Glutamatergic neuron (in vitro differentiated cells): ENCODE measurements at places on chromosomes 16 and 17. TPM values are rescaled to one million over a fixed set of nuclear protein-coding genes. Genes with fewer than 3 reads are reported as not detected.

GRCh38 chr17:1608676-1609075 is 20.0 kb downstream of the SLC43A2 start:
- H3K27ac ChIP-seq = no peak overlapping the region
- no peak overlapping the region for H3K4me3 ChIP-seq
- no peaks in the 10 kb centered on the region for H3K36me3 ChIP-seq
- no peak for DNase-seq
- H3K27me3 ChIP-seq = peaks cover 1% of the 10 kb centered on the region

GRCh38 chr17:14715561-14715960 is 414.7 kb downstream of the HS3ST3B1 start:
- H3K4me3 ChIP-seq = no peak overlapping the region
- H3K27me3 ChIP-seq = peaks cover 2% of the 10 kb centered on the region
- H3K4me1 ChIP-seq = no peaks in the 10 kb centered on the region
- DNase-seq = no peak
- no peak overlapping the region for H3K27ac ChIP-seq

DNA sequence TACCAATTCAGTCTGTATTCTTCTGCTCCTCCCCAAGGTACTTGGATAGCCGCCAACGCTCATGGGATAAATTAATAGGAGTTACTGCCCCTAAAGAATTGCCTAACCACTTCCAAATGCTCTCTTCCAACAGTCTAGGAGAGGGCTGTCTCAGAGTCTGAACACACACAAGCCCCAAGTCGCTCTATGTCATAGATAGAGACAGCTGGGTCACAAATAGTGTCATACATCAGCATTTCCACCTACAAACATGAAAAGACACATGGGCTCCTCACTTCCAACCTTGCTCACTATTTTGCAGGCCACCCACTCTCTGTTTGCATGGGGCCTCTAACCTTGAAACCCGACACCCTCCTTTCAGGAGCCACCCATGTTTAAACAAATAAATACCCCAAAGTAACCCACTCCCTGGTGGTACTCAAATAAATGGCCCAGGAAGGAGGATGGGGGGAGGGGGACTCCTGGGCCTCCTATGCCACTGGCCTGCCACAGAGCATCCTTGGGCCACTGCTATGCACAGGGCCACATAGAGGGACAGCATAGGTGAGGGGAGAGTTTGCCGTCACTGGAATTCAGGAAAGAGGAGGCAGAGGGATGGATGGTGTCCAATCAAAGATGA is 265.9 kb downstream of the SOX9 start:
- no peak overlapping the region for H3K4me3 ChIP-seq
- H3K36me3 ChIP-seq = no peaks in the 10 kb centered on the region
- peaks cover 5% of the 10 kb centered on the region for H3K27me3 ChIP-seq
- DNase-seq = no peak

GRCh38 chr17:16888413-16889087 is 83.4 kb downstream of the TNFRSF13B start:
- H3K27ac ChIP-seq = no peak overlapping the region
- no peak overlapping the region for H3K4me3 ChIP-seq
- H3K36me3 ChIP-seq = no peaks in the 10 kb centered on the region
- H3K4me1 ChIP-seq = no peaks in the 10 kb centered on the region

GRCh38 chr17:10042589-10043244 is 137.6 kb upstream of the RCVRN start:
- no peak overlapping the region for H3K27ac ChIP-seq
- H3K4me3 ChIP-seq = no peak overlapping the region
- H3K27me3 ChIP-seq = no peaks in the 10 kb centered on the region
- no peak for DNase-seq
- H3K36me3 ChIP-seq = no peaks in the 10 kb centered on the region

DNA sequence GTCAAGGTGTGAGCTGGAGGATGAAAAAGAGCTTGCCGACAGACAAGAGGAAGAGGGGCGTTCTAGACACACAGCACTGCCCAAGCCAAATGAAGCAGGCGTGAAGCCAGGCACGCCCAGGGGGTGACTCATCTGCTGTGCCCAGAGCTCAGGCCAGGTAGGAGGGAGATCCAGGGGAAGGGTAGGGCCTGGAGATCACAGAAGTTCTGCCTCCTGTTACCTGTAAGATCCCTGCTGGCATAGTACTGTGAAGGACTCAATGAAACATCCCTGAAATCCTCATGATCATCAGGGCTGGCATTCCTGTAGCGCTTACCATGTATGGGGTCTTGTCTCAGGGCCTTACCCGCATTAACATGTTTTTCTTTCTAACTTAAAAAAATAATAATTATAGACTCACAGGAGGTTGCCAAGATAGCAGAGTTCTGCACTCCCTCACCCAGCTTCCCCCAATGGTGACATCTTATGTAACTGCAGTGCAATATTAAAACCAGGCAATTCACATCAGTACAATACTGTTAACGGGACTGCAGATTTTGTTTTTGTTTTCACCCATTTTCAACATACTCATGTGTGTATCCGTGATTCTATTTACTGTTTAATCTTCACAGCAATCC is 158.6 kb downstream of the XYLT1 start:
- peaks cover 4% of the 10 kb centered on the region for H3K27me3 ChIP-seq
- H3K27ac ChIP-seq = no peak overlapping the region
- H3K36me3 ChIP-seq = no peaks in the 10 kb centered on the region
- H3K4me3 ChIP-seq = no peak overlapping the region
- no peak for DNase-seq
- peaks cover 4% of the 10 kb centered on the region for H3K4me1 ChIP-seq

DNA sequence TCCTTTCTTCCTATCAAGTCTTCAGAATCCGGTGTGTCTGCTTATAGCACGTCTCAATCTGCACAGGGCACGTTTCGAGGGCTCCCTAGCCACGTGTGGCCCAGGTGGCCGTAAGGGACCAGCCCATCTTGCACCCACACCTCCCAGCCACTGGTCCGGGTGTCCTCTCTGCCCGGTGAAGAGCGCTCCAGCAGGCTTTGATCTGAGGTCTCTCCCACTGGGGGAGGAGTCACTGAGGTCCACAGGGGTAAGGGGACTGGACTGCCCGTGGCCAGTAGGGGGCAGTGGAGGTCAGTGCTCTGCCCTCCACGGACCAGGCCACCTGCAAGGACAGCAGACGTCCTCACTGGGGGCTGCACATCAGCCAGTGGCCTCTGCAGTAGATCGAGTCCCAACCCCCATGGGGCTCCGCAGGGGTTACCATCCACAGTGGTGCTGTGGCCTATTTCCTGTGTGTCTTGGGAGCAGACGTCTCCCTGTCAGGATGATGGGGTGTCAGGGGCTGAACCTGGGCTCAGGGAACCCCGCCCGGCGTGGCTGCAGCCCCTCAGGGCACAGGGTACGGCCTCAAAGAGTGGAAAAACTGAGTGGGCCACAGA is 204.1 kb upstream of the CIBAR2 start:
- H3K4me1 ChIP-seq = peaks cover 44% of the 10 kb centered on the region
- H3K36me3 ChIP-seq = no peaks in the 10 kb centered on the region
- peak; percentile 84 for DNase-seq
- H3K27ac ChIP-seq = peak overlapping the region; percentile 97
- H3K27me3 ChIP-seq = peaks cover 17% of the 10 kb centered on the region

PRCD gene
- total RNA-seq = 1.4 TPM

GRCh38 chr17:64016231-64016784 is 4.1 kb downstream of the ICAM2 start:
- peaks cover 4% of the 10 kb centered on the region for H3K27me3 ChIP-seq
- DNase-seq = no peak
- peaks cover 5% of the 10 kb centered on the region for H3K36me3 ChIP-seq
- H3K4me1 ChIP-seq = no peaks in the 10 kb centered on the region

DNA sequence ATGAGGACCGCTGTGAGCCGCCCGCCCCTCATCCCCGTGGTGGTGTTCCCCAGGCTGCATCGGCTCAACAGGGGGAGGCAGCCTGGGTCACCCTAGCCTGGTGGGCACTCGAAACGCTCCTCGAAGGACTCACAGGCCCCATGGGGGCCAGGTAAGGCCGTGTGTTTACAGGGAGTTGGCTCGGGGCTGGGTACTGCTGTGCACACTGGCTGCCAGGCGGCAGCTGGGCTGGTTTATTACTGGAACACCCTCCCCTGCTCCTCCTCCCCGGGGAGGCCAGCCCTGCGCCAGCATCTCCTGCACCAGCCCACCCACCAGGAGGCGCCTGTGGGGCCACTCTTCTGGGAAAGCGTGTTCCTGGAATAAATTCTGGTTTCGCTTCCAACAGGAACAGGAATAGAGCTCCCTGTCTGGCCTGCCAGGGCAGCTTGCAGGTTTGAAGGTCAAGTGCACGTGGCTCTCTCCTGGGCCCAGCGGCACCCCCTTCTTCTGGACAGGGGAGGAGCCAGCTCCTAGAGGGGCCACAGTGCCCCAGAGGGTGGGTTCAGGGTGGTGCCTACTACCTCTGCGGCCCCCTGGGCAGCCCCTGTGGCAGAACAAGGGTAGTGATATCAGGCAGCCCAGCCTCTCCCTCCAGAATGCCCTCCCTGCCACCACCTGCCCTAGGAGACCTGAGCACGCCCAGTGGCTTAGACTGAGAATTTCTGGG is 11.3 kb downstream of the MCRIP1 start:
- no peak overlapping the region for H3K4me3 ChIP-seq
- peaks cover 4% of the 10 kb centered on the region for H3K4me1 ChIP-seq
- peaks cover 9% of the 10 kb centered on the region for H3K27me3 ChIP-seq
- peak; percentile 75 for DNase-seq
- no peak overlapping the region for H3K27ac ChIP-seq

KCNH4 gene
- 0.71 TPM for total RNA-seq

DNA sequence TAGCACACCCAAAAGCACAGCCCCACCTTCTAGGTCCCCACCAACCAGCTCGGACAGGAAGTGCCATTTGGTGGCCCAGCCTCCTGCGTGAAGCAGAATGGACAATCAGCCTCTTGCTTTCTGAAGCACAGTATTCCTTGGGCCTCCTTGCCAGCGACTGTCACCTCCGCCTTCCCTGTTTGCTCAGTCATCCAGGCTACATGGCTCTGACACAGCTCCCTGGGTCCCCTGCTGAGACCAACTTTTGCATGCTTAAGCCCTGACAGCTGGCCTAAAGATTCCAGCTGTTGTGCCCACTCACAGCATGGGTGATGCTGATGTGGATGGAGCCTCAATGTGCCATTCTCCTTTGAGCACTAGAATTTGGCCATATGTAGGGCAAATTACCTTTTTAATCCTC is 4.5 kb upstream of the CACNG5 start:
- peak overlapping the region; percentile 79 for H3K4me3 ChIP-seq
- H3K36me3 ChIP-seq = no peaks in the 10 kb centered on the region
- H3K27me3 ChIP-seq = peaks cover 16% of the 10 kb centered on the region
- peaks cover 35% of the 10 kb centered on the region for H3K4me1 ChIP-seq

GRCh38 chr17:149897-150584 is 12.7 kb downstream of the SCGB1C2 start:
- H3K27ac ChIP-seq = no peak overlapping the region
- H3K4me3 ChIP-seq = no peak overlapping the region
- DNase-seq = peak; percentile 2
- no peaks in the 10 kb centered on the region for H3K36me3 ChIP-seq
- H3K4me1 ChIP-seq = no peaks in the 10 kb centered on the region

KRTAP2-1 gene
- total RNA-seq = not detected

CDR2L gene
- 59.4 TPM for total RNA-seq

GRCh38 chr17:82094931-82095776 is 2.9 kb downstream of the FASN start:
- peaks cover 3% of the 10 kb centered on the region for H3K4me1 ChIP-seq
- H3K27ac ChIP-seq = no peak overlapping the region

- no peaks in the 10 kb centered on the region for H3K27me3 ChIP-seq
- H3K4me1 ChIP-seq = no peaks in the 10 kb centered on the region
- H3K4me3 ChIP-seq = no peak overlapping the region
- H3K36me3 ChIP-seq = peaks cover 5% of the 10 kb centered on the region
- DNase-seq = no peak
These were observed 367.4 kb upstream of the TNRC6C start for GRCh38 chr17:77590951-77591735.

LITAFD gene
- not detected for total RNA-seq
